ENCODE measurements at places on chromosomes 11 and 22.
A peak's percentile ranks its signal among the peaks of the same experiment; 100 is the strongest.

- no peak for DNase-seq
These were observed 60.2 kb upstream of the LYVE1 start for GRCh38 chr11:10628508-10629236.

- DNase-seq: peak; percentile 33
These were observed 14.4 kb upstream of the ST3GAL4 start for GRCh38 chr11:126340960-126341606.

DNA sequence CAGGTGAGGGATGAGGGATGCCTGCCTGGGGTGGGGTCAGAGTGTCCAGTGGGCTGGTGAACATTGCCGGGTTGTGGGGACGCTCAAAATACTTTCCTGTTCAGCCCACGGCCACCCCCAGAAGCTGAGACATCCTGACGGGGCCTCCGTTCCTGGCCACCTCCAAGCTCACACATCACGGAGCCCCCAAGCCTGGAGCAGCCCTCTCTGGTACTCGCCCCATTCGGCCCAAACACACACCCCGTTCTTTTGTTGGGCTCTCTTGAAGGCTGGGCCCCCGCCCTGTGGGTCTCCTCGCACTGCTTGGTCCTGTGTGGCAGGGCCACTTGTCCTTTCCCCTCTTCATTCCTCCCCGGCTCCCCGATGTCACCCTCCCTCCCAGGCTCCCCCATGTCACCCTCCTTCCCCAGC lies 442.6 kb downstream of the TBC1D22A start:
- DNase-seq: no peak

- DNase-seq: no peak
These were observed 407.3 kb downstream of the NXPE2 start for GRCh38 chr11:115085461-115086210.

DNA sequence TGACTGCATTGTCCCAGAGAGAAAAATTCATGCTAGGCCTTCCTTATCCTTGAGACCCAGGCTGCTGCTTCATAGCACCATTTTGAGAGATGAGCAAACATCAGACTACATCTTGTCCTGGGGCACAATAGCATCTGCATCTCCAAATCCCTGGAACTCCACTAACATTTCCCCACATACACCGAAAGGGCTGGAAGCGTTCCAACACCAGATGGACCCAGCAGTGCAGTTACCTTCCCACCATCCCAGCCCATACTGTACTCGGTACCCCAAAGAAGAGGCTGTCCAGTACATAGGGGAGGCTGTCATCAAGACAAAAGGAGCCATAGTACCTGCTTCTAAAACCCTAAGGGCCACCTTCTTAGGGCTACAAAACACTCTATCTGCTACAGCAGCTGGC lies 547.2 kb upstream of the CHORDC1 start:
- no peak for DNase-seq

Measured in EH (cell line).